AML-193 (cell line): ENCODE measurements at places on chromosomes 12 and 14.
A peak's percentile ranks its signal among the peaks of the same experiment; 100 is the strongest.

DNA sequence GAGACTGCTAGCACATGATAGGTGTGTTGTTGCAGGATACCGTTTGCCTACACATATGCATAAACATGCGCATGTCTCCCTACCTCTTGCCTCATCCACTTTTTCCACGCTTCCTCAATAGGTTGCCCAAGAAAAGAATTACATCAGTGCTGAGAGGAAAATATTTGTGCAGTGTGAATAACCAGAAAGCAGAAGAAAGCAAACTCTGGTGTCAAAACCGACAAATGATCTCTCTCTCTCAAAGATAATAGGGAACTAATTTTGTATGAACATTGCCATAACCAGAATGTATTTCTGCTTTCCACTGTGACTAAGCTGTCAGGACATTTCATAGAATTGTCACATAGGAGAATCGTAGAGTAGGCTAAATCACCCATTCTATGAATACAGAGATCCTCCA lies 1.3 kb downstream of the CLEC7A start:
- peak; percentile 99 for DNase-seq

- no peak for DNase-seq
These were observed 559.8 kb downstream of the RPL10L start for GRCh38 chr14:46091819-46092218.

- DNase-seq = no peak
These were observed 11.0 kb downstream of the RCOR1 start for GRCh38 chr14:102603293-102603907.

GRCh38 chr14:40581264-40581663 lies 1025.4 kb upstream of the LRFN5 start:
- no peak for DNase-seq

DNA sequence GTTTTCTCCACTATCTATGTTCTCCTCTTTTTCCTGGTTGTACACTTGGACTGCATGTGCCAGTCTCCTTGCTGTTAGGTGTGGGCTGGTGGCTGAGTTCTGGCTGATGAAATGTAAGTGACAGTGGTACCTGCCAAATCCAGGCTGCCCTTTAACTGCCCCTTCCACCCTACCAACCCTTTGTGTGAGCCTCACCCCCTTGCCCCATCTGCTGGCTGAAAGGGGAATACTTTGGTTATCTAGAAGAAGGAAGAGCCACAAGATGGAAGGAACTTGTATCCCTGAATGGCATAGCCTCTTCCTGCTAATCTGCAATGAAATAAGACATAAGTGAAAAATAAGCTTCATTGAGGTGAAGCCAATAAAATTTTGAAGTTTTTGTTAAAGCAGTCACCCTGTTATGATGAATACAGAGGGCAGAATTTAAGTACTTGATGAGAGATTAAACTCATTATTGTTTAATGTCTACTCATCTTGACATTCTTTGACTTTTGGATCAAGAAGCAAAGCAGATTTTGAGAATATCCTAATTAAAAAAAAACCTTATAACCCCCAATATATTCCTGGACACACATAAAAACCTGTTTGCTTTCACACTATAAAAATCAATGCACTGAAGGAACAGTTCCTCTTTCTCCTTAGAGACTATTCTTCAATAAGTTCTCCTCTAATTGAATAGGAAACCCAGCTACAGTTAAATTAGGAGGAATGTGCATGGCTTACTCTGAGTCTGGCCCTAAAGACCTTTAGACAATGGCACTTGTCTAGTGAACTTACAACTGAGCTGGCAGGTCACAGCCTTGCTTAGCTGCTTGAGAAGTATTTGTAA lies 262.6 kb upstream of the BTG1 start:
- DNase-seq = peak; percentile 36

GRCh38 chr12:65540140-65540539 lies 261.7 kb downstream of the MSRB3 start:
- no peak for DNase-seq

GRCh38 chr12:72111706-72112105 lies 160.5 kb upstream of the TRHDE start:
- no peak for DNase-seq

DNA sequence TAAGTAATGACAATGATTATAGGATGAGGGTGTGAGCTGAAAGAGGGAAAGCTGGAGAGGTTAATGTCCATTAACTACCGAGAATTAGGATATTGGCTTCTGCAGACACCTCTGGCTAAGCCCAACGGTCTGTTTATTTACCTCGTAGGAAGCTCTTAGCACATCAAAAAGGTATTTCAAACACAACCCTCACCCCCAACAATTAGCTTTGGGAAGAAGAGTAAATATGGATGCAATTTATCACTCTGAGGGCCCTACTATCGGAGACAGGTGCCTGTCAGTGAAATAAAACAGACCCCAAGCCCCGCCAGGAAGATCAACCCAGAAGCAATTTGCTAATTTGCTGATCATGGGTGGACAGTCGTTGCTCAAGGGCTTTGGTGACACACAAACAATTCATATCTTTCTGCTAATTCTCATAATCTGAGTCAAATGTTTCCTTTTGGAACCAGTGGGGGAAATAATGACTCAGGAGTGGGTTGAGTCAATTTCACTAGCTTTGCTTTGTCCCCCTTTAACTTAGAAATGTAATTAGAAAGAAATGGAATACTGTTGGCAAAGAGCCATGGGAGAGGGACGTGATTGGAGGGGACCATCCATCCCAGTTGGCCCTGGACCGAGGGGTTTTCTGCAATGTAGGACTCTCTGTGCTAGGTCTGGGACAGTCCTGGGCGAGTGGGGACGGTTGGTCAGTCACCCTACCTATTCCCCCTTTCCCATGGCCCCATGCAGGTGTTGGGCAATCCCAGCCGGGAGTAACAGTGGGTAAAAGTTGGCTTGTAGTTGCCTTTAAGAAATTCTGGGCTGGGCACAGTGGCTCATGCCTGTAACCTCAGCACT lies 99.1 kb upstream of the MED13L start:
- no peak for DNase-seq

- DNase-seq = no peak
These were observed 1107.8 kb downstream of the FSCB start for GRCh38 chr14:43399289-43399688.

- DNase-seq = peak; percentile 77
These were observed 37.8 kb downstream of the PHETA1 start for GRCh38 chr12:111330800-111331752.

GRCh38 chr14:41397926-41398325 lies 208.8 kb upstream of the LRFN5 start:
- no peak for DNase-seq

DNA sequence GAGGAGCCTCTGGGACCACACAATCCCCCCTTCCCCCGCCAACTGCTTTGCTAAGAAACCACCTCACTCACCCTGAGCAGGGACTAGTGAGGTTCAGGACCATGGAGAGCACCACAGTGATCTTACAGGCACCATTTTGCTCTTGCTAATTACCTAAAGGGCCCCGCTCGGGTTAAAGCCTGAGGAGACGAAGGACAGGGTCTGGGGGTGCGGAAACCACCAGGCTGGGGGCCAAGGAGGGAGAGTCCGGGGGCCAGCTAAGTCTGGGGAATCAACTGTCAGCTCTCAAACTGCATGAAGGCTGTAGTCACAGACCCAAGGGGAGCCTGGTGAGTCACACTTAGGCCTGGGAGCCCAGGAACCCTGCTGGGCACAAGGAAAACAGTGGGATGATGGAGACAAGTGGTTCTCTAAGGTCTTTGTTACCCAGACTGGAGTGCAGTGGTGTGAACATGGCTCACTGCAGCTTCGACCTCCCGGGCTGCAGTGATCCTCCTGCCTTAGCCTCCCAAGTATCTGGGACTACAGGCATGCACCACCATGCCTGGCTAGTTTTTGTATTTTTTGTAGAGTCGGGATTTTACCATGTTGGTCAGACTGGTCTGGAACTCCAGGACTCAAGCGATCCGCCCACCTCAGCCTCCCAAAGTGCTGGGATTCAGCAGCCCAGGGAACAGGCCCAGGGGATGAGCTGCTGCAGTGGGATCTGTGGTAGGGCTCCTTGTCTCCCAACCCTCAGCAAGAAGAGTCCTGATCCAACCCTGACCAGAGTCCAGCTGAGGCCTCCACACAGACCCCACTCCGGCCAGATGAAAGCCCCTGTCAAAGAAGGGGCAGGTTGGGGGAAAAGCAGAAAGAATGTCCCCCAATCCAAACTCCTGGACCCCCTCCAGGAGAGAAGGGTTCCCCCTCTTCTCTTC lies 98.8 kb downstream of the CALM1 start:
- DNase-seq = peak; percentile 17

- no peak for DNase-seq
These were observed 414.1 kb downstream of the MDGA2 start for GRCh38 chr14:47261350-47261749.

DNA sequence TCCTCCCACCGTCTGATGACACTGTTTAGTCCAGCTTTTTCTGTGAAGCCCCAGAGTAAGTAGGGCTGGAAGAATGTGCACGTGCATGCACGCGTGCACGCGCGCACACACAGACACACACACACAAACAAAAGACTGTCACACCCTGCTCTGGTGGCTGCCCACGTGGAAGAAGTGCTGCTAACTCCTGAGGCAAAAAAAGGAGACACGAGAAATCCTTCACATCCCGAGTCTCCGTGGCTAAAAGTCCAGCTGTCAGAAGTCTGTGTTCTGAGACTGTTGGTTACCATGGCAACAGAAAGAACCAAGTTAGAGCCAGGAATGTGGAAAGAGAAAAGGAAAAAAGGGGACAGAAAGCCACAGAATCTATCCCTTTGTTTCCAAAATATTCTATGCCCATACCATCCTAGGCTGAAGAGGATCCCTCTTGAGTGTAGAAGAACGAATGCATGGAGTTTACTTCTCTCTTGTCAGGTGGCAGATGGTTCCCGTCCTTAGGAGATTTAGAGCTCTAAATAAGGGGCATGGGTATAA lies 1.6 kb upstream of the C12orf71 start:
- DNase-seq = no peak

GRCh38 chr12:86137936-86138335 lies 118.3 kb downstream of the MGAT4C start:
- DNase-seq = no peak

DNA sequence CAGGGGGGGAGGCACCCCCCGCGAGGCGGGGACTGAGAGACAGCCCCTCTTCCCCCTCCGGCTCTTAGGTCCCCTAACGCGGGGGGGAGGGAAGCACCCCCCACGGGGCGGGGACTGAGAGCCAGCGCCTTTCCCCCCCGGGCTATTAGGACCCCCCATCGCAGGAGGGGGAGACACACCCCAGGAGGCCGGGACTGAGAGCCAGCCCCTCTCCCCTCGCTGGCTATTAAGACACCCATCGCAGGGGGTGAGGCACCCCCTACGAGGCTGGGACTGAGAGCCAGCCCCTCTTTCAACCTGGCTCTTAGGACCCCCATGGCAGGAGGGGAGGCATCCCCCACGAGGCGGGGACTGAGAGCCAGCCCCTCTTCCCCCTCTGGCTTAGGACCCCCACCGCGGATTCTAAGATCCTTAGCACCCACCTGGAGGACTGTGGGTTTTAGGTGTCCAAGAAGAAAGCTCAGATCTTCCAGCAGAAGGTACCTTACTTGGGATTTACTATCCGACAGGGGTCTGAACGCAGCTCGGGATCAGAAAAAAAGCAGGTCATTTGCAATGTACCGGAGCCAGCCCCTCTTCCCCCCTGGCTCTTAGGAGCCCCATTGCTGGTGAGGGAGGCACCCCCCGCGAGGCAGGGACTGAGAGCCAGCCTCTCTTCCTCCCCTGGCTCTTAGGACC lies 197.8 kb upstream of the PZP start:
- no peak for DNase-seq

DNA sequence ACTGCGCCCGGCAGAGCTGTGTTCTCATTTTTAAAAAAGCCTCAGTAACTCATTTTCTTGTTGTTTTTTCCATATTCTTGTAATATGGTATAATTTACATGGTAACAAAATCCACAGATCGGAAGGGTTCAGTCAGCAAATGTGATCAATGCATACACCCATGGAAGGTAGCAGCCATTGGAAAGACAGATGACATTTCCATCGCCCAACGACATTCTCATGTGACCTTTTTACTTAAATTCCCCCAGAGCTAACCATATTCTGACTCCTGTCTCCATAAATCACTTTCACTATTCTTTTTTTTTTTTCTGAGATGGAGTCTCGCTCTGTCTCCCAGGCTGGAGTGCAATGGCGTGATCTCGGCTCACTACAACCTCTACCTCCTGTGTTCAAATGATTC lies 4.9 kb downstream of the PEBP1 start:
- no peak for DNase-seq

DNA sequence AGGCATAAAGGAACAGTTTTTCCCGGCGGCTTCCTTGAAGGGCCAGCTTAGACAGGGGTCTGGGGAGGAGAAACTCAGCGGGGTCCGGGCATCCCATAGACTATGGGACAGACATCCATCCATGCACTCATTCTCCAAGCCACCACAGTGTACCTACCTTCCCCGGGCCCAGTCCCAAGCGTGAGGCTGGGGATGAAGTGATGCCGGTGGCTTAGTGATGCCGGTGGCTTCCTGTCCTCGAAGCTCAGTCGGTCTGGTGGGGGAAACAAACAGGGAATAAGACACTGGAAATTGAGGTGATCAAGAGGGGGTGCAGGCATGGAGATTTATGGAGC lies 421 bp downstream of the RTL1 start:
- no peak for DNase-seq

- DNase-seq = no peak
These were observed 2.6 kb upstream of the C14orf180 start for GRCh38 chr14:104576970-104577332.

GRCh38 chr12:75196865-75197264 lies 12.8 kb downstream of the KCNC2 start:
- DNase-seq = no peak

- no peak for DNase-seq
These were observed 1.3 kb downstream of the SLC38A1 start for GRCh38 chr12:46267575-46267824.

GRCh38 chr14:75518625-75519024 lies 3.6 kb upstream of the BATF start:
- DNase-seq = peak; percentile 77

DNA sequence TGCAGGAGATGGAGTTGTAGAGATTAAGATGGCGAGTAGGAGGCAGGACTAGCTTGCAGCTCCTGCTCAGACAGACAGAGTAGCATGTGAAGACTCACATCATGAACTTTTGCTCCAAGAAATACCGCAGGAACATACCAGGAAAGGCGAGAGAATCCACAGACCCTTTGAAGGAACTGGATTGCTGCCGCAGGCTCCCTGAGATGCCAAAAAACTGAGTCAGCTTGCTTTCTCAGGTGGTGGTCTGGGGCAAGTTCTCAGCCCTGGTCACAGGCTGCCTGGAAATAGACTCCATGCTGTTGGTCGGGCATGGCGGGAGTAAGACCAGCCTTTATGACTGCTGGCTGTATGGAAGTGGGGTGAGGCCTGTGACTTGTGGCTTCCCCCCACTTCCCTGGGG lies 163.6 kb upstream of the NAV3 start:
- no peak for DNase-seq

DNA sequence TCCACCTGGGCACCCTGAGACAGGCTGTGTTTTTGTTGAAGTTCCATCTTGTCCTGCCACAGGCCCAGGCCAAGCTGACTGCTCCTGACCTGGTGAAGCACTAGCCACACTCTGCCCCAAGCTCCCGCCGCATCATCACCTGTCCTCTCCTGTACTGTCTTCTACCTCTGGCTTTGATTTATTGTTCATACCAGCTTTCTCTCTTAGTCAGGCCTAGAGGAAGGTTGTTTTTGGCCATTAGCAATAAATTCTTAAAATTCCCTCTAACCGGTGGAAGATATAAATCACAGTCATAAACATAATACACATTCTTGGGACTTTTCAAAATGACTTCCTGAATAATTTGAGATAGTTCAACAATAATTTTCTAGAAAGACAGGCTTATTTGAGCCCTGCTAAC lies 169.4 kb downstream of the DAD1 start:
- DNase-seq = no peak

- no peak for DNase-seq
These were observed 175.4 kb upstream of the PWP1 start for GRCh38 chr12:107510211-107510610.
